Heart left ventricle (tissue), 16 donors: ENCODE measurements at places on chromosomes 16 and 17. TPM values are rescaled to one million over a fixed set of nuclear protein-coding genes. Genes with fewer than 3 reads are reported as not detected.
A peak's percentile ranks its signal among the peaks of the same experiment; 100 is the strongest.

DNA sequence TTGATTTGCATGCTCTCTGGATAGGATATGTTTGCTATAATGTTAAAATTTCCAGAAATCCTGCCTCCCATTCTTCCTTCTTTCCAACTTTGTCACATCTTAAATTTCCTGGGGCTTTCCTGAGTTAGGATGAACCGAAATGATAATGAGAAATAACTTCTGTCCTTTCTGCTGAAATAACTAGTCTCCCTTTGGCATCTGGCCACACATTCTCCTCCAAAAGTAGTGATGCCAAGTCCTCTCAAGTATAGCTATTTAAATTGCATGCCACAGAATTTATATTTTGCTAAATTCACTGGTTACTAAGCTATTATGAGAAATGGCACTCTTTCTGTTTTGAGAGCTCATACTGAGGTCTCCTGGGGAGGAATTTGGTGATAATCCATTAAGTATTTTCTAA, 30.6 kb downstream of the FAM20A start:
- H3K36me3 ChIP-seq, result no peaks in the 10 kb centered on the region
- no peaks in the 10 kb centered on the region for H3K27me3 ChIP-seq
- peaks cover 22% of the 10 kb centered on the region for H3K4me1 ChIP-seq

The TUBD1 gene
- 5.9 TPM for total RNA-seq

DNA sequence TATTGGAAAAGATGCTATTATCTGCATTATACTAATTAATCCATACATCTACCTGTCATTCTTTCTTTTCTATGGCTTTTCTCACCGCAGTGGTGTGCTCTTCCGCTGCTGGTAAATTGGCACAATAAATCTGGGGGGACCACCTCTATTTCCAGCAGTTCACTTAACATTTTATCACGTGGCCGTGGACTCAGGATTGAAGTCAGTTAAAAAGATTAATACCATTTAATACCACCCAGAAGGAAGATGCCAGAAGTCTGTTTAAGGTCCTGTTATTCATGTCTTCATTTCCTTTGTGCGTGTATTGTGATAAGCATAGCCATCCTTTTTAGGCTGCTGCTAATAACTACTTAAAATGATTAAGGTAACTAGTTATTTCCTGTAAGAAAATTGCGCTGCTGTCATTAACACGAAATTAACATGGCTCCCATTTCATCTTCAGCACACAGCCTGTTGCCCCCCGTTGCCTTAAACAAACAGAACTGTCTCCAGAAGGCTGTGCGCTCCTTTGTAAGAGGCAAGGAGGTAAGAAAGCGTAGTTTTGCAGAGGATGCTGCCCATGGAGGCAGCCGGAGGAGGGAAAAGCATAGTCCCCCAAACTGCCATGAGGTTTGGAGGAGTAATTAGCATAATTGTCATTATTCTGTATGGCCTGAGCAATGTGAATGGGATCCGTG, 414.4 kb downstream of the UTP18 start:
- no peak for DNase-seq
- H3K4me1 ChIP-seq, result no peaks in the 10 kb centered on the region
- no peaks in the 10 kb centered on the region for H3K36me3 ChIP-seq
- no peaks in the 10 kb centered on the region for H3K27me3 ChIP-seq
- no peak overlapping the region for H3K4me3 ChIP-seq

DNA sequence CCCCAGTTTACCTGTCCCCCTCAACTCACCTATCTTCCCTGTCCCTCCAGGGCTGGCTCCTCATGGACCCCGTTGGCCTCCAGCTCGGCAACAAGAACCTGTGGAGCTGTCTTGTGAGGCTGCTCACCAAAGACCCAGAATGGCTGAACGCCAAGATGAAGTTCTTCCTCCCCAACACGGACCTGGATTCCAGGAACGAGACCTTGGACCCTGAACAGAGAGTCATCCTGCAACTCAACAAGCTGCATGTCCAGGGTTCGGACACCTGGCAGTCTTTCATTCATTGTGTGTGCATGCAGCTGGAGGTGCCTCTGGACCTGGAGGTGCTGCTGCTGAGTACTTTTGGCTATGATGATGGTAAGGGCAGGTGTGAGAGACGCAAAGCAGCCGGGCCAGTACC, 31.3 kb downstream of the NLRC5 start:
- DNase-seq, result no peak
- no peak overlapping the region for H3K4me3 ChIP-seq
- peaks cover 37% of the 10 kb centered on the region for H3K36me3 ChIP-seq
- H3K27me3 ChIP-seq, result no peaks in the 10 kb centered on the region

DNA sequence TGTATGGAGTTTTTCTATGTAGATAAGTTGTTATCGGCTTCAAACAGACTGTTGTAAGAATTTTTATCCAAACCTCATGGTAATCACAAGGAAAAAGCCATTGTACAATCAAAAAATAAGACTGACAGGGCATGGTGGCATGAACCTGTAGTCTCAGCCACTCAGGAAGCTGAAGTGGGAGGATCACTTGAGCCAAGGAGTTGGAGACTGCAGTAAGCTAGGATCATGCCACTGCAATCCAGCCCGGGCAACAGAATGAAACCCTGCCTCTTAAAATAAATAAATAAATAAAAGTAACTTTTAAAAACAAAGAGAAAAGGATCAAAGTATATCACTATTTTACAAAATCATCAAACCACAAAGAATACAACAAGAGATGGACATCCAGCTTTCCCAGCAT, 14.4 kb downstream of the OR1A1 start:
- H3K36me3 ChIP-seq, result no peaks in the 10 kb centered on the region
- H3K27me3 ChIP-seq, result no peaks in the 10 kb centered on the region
- H3K4me3 ChIP-seq, result no peak overlapping the region
- no peak overlapping the region for H3K27ac ChIP-seq
- DNase-seq, result no peak

DNA sequence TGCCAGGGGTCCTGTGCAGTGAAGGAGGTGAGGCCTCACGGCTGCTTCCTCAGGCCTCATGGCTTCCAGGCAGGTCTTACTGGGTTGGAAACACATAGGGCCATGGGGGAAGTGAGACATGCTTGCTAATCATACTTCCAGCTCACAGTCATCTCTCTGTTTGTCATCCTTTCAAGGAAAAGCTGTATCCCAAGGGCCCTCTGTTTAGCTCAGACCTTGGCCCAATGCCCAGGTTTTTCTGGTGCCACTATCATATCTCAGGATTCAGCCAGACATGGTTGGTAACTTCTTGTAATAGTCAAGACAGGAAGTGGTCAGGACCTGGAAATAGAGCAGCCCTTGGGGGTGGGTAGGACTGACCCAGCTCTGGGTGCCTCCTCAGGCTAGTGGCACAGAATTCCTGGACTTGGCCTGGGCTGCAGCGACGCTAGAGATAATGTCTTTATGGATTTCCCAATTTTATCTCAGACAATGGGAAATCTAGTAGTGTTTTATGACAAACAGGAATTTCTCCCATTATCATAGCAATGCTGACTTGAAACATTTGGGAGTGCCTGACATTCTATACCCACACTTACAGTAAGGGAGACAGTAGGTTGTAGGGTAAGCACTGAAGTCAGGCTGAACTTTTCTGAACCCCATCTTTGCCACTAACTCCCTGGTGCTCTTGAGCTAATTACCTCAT, 13.5 kb upstream of the ITGB3 start:
- peak; percentile 75 for DNase-seq
- H3K4me1 ChIP-seq, result peaks cover 13% of the 10 kb centered on the region
- peak overlapping the region; percentile 35 for H3K27ac ChIP-seq
- no peaks in the 10 kb centered on the region for H3K27me3 ChIP-seq
- no peak overlapping the region for H3K4me3 ChIP-seq
- no peaks in the 10 kb centered on the region for H3K36me3 ChIP-seq

DNA sequence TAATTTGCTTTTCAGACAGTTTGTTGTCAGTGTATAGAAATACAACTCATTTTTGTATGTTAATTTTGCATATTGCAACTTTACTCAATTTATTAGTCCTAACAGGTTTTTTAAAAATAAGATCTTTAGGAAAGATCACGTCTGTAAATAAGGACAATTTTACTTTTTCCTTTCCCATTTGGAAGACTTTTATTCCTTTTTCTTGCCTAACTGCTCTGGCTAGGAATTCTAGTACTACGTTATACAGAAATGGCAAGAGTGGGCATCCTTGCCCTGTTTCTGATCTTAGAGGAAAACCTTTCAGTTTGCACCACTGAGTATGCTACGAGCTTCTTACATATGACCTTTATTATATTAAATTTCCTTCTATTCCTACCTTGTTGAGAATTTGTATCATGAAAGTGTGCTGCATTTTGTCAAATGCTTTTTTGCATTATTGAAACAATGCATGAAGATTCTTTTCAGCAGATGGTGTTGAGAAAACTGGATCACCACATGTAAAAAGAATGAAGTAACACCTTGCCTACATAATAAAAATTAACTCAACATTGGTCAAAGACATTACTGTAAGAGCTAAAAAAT, 113.4 kb downstream of the BRIP1 start:
- no peaks in the 10 kb centered on the region for H3K36me3 ChIP-seq
- no peak overlapping the region for H3K4me3 ChIP-seq
- H3K27ac ChIP-seq, result no peak overlapping the region
- H3K27me3 ChIP-seq, result no peaks in the 10 kb centered on the region
- H3K4me1 ChIP-seq, result no peaks in the 10 kb centered on the region

DNA sequence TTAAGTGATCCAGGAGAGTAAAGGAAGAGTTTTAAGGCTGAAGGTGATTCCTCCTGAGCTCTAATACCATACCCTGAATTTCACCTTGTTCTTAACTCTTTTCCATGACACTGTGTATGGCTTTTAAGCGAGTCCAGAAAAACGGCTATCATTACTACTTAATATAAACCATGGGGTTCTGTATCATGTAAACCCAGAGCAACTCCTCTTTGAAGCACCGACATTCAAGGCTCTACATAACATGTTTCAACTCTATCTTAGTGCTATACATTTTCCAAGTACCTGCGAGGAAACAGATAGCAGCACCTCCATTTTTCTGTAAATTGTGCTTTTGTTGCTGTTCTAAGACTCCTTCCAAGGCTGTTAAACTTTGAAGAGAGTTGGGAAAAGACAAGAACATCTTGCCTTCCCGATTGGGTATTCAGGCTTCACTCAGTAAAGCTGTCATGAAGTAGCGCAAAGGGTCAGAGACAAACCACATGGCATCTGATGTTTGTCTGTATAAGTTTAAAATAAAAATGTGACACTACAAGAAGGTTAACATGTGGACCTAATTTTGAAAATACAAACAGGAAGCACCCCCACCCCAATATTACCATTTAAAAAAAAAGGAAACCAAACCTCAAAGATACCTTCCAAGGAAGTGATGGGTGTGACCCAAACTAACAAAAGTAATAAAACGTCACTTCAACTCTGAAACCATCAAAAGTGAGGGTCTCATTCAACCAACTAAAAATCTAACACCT, 3.9 kb downstream of the STAT5B start:
- peak overlapping the region; percentile 94 for H3K27ac ChIP-seq
- H3K36me3 ChIP-seq, result no peaks in the 10 kb centered on the region
- peaks cover 32% of the 10 kb centered on the region for H3K4me1 ChIP-seq
- DNase-seq, result no peak
- no peaks in the 10 kb centered on the region for H3K27me3 ChIP-seq

The HOXB5 gene
- 0.17 TPM for total RNA-seq

DNA sequence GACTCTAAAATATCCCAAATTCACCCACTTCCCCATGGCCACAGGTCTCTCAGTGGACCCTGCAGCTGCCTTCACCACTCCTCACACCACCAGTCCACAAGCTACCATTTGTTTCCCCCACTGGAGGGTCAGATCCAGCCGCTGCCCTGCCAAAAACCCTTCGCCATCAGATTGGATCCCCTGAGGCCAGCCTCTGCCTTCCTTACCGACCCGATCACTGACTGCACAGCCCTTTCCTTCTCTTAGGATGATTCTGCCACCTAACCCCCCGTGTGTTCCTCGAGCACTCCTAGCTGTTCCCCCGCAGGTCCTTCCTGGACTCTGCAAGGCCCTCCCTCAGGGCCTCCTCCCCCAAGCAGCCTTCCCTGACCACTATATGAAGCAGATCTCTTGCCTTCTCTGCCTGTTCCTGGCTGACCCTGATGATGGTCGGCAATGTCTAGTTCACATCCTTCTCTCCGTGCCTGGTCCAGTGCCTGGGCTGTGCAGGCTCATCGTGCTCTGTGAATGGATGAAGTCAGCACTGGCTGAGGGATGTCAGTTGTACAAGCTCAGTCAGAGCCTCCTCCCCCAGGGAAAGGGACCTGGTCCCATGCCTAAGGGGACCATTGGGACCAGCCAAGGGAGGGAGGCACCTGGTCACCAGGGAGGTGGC, 46.0 kb downstream of the CPNE2 start:
- no peak overlapping the region for H3K27ac ChIP-seq
- H3K4me3 ChIP-seq, result no peak overlapping the region
- no peak for DNase-seq
- H3K36me3 ChIP-seq, result no peaks in the 10 kb centered on the region
- peaks cover 20% of the 10 kb centered on the region for H3K4me1 ChIP-seq
- no peaks in the 10 kb centered on the region for H3K27me3 ChIP-seq

DNA sequence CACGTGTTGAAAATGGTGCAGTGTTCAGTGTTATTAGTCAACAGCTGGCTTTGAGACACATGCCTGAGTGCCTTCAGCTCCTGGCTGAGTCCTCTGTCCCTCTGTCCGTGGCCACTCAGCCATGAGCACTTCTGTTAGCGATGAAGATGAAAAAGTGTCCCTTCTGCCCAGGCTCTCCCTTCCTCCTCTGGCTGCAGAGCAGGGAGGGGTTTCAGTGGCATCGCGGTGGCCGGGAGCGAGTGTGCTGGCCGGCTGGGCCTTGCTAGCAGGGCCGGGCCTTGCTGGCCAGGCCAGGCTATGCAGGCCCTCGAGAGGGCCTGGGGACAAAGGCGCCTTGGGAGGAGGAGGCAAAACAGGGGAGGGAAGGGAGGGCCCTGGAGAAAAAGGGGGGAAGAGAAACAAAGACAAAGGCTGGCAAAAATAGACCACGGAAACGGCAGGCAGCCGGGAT, 47.7 kb downstream of the CMIP start:
- H3K4me1 ChIP-seq, result peaks cover 62% of the 10 kb centered on the region
- H3K27ac ChIP-seq, result peak overlapping the region; percentile 74
- H3K4me3 ChIP-seq, result no peak overlapping the region
- no peaks in the 10 kb centered on the region for H3K36me3 ChIP-seq

- H3K4me3 ChIP-seq, result no peak overlapping the region
- H3K27ac ChIP-seq, result no peak overlapping the region
- H3K27me3 ChIP-seq, result no peaks in the 10 kb centered on the region
- H3K4me1 ChIP-seq, result peaks cover 37% of the 10 kb centered on the region
Measured at GRCh38 chr16:85753559-85753958, 2.7 kb upstream of the C16orf74 start.

GRCh38 chr17:1124896-1125787, 54.6 kb downstream of the ABR start:
- no peak overlapping the region for H3K4me3 ChIP-seq
- peaks cover 23% of the 10 kb centered on the region for H3K4me1 ChIP-seq
- no peak for DNase-seq
- H3K27me3 ChIP-seq, result no peaks in the 10 kb centered on the region
- no peaks in the 10 kb centered on the region for H3K36me3 ChIP-seq

DNA sequence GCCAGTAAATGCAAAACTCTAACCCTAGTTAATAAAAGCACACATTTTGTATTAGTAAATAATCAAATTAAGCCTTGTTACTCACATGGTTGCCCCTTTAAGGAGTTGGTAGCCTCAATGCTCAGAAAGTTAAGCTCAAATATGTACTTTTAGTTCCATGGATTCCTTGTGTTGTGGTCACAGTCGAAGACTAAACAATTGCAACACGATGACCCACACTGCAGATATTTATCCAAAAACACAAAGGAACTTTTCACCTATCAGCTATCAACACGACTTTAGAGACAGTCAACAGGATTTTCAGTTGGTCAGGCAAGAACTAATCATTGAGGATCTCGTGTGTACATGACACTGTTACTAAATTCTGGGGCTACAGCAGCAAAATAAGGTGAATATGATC, 47.4 kb upstream of the NUDT7 start:
- no peaks in the 10 kb centered on the region for H3K4me1 ChIP-seq
- no peak for DNase-seq
- H3K4me3 ChIP-seq, result no peak overlapping the region
- peaks cover 5% of the 10 kb centered on the region for H3K27me3 ChIP-seq
- H3K27ac ChIP-seq, result no peak overlapping the region
